ENCODE measurements at places on chromosomes 4 and X.

- no peak for DNase-seq
Measured at GRCh38 chrX:82627568-82627967, 880.5 kb upstream of the POU3F4 start.

- no peak for DNase-seq
Measured at GRCh38 chrX:137999552-137999951, 433.6 kb downstream of the ZIC3 start.

DNA sequence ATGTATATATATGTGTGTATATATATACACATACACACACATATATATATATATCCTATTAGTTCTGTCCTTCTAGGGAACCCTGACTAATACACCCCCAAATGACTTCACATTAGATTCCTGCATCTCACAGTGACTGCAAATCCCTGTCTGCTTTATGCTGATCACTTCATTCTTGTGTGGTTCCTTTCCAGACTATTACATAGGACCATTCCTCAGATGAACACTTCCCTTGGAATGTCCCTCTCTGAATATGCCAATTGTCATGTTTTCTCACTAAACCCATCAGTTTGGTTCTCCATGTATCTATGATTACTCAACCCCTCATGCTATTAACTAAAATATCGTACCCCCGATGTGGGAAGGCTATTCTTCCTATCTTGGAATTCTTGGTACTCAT, 605.2 kb upstream of the NR3C2 start:
- DNase-seq = no peak

DNA sequence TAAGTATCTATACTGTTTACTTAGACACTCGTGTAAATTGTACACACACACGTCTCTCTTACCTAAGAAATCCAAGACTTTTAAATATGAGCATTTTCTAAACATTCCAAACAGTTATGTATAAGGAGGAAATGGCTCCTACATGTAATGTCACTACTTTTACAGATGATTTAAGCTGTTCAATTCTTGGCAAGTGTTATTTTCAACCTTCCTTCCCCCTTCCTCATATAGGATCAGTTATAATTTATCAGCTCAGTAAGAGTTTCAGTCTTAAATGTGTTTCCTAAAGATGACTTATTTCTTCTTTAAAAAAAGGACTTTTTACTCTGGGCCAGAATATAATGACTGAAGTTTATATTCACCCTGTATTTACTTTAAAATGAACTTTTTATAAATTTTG, 601.1 kb downstream of the ANKRD50 start:
- DNase-seq = no peak

GRCh38 chr4:52202931-52203330, 151.8 kb downstream of the SPATA18 start:
- no peak for DNase-seq

DNA sequence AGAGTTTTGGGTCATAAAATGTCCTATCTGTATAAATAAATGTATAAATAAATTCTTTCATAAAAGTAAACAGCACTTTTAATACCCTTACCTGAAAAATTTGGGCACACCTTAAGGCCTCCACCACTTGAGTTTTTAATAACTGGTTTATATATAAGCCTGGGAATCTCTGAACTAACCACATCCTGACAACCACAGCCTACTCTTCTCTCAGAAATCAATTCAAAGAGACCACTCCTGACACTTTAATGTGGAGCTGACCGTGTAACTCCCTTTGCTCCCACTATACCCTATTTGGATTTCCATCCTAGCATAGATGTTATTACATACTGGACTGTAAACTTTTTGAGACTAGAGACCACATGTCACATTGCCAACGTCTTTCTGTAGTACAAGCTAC, 3.5 kb downstream of the FBXL5 start:
- DNase-seq = no peak

GRCh38 chr4:112183252-112183651, 38.0 kb downstream of the FAM241A start:
- no peak for DNase-seq

DNA sequence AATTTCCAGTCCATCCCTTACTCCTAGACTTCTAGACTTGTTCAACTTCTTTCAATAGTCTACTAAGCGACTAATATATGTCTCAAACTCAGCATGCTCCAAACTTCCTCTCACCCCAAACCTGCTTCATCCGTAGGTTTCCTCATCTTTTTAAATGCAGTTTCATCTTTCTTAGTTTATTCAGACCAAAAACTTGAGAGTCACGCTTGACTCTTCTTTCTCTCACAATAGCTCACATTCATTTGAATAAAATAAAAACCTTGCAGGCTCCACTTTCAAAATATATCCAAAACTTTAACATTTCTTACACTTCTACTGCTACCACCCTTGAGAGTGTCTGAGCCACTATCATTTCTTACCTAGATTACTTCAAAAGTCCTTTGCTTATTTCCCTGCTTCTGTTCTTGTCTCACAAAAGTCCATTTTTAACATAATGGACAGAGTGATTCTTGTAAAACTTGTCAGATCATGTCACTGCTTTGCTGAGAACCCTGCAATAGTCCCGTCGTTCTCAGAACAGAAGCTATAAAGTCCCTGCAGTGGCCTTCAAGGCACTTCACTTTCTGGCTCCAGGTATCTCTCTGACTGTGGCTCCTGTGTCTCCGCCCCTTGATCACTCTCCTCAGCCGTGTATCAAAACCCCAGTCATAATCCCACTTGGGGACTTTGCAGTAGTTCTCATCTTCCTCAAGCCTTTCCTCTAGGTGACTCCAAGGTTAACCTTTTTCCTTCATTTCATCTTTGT, 167.6 kb downstream of the ARHGAP24 start:
- no peak for DNase-seq

GRCh38 chr4:21490682-21491081, 457.9 kb downstream of the KCNIP4 start:
- DNase-seq = no peak

- DNase-seq = no peak
Measured at GRCh38 chr4:149884529-149885181, 69.0 kb upstream of the IQCM start.

DNA sequence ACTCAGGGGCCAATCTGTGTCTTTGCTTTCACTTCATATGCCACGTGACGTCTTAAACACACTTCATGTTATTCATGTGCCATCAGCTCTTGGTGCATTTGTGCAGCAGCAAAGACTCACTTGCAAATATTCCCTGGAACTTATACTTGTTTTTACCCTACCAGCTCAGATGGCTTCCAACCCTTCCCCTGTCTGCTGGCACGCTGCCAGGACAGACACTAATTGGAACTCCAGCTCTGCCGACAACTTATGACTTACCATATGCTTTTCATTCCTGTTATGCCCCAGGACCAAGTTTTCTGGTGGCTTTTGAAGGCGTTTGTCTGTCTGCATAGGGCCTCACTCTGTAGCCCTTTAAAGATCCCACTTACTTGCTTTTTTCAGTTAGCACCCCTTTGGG, 261.7 kb upstream of the GNPDA2 start:
- no peak for DNase-seq

GRCh38 chr4:112181358-112182000, 36.2 kb downstream of the FAM241A start:
- DNase-seq = no peak

DNA sequence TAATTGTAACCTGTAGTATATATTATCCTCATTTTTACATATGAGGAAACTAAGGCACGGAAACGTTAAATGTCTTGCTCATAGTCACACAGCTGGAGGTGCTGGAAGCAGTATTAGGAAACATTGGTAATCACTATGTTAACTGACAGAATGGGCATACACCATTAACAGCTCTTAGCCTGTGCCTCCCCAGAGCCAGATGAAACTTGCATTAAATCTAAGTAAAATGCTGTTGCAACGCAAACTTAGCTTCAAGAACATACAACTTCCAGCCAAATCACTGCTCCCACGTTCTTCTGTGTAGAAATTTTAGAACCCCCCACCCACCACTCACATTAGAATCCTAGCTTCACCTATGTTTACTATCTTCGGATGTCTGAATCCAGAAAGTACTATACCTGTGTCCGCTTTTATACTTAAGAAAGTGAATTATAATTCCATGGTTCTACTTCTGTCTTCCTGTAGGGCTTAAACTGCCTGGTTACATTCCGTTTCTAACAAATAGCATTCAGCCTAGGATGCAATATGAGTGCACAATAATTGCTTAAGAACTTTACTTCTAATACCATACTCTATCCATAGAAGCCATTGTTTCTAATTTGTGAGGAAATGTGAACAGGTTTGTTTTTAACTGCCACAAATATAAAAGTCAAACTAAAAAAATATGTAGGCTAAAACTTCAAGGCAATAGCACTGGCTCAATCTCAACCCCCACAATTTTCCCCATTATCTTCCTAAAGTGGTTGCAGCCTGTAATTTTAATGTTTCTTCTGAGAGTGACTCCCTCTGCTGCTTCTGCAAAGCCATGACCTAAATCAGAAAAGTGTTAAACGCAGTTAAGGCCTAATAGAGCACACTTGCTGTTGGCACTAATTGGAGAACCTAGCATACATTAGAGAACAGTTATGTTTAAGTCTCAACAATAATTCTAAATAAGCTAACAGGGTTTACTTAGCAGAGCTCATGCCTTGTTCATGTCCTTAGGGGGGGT, 4.4 kb downstream of the UNC5C start:
- no peak for DNase-seq

- DNase-seq = no peak
Measured at GRCh38 chr4:70783096-70783495, 56.6 kb downstream of the GRSF1 start.

DNA sequence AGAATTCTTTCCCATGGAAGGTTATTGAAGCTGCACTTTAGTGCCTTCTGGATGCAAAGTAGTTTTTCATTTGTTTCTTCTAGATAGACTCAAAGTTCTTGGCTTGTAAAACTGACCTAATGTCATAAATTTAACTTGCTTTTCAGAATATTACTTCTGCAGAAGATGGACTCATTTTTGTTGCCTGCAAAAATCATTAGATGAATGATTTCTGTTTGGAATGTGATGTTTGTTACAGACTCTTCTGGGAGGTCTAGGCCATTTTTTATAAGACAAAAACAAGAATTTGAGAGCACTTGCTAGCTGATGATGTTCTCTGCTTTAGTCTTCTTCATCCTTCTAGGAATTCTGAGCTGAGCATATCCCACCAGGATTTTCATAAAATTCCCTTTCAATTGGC, 308.6 kb upstream of the GIMD1 start:
- DNase-seq = peak; percentile 51

DNA sequence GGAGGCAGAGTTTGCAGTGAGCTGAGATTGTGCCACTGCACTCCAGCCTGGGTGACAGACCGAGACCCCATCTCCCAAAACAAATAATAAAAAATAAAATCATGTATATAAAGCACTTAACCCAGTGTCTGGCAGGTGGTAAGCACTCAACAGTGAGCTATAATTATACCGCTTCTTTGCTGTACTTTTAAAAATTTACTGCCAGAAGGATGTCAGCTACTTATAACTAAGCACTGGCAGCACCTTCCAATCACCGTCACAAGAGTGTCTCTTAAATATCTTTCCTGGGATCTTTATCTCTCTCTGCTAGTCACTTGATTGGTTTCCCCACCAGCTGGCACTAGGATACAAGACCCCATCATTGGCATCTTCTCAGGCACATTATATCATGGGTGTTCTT, 53.9 kb upstream of the DAPP1 start:
- DNase-seq = no peak

GRCh38 chr4:128227991-128228571, 59.5 kb downstream of the PGRMC2 start:
- no peak for DNase-seq

- DNase-seq = no peak
Measured at GRCh38 chr4:150080337-150080736, 2.1 kb downstream of the DCLK2 start.

- no peak for DNase-seq
Measured at GRCh38 chr4:16739997-16740624, 158.3 kb downstream of the LDB2 start.

- peak; percentile 46 for DNase-seq
Measured at GRCh38 chrX:40468033-40468846, 112.5 kb upstream of the ATP6AP2 start.

- no peak for DNase-seq
Measured at GRCh38 chr4:162727232-162727631, 439.5 kb downstream of the NAF1 start.

DNA sequence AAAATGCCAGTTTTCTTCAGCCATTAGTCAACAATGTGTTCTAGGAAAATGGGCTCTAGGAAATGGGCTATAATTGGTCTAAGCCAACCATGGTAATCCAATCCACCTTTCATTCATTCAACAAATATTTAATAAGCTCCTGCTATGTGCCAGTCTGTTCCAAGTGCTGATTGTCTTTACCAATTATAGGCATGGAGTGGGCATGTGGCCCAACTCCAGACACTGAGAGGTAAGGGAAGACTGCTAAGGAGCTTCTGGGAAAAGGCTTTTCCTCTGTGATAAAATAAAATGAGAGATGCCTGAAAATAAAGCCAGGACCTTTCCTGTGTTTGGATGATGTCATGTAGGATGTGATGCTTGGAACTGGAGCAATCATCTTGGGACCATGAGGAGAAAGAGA, 43.3 kb downstream of the HOPX start:
- DNase-seq = no peak

DNA sequence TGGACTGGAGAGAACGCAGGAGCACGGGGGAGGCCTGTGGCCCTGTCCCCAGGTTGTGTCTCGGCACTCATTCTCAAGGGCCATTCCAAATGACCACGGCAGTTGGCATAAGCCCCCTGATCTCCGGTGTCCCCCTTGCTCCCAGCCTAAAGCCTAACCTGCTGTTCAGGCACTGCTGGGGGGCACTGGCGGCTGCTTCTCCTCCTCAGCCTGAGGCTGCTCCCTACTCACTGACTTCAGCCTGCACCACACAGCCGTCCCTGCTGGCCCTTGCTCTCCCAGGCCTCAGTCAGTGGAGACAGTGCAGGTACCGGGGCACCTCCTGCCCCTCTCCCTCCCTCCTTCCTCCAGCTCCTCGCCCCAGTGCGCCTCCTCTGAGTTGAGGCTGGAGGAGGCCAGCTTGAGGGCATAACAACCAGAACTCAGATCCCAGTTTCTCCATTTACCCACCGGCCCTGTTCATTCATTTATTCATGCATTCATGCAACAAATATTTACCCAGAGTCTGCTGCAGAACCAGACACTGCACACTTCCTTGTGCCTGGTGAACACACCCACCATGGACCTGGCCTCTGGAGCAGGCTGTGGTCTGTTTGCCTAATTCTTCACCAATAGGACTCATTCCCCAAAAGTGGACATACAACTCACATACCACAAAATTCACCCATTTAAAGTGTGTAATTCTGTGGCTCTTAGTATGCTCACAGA, 65.0 kb downstream of the CPZ start:
- DNase-seq = no peak

DNA sequence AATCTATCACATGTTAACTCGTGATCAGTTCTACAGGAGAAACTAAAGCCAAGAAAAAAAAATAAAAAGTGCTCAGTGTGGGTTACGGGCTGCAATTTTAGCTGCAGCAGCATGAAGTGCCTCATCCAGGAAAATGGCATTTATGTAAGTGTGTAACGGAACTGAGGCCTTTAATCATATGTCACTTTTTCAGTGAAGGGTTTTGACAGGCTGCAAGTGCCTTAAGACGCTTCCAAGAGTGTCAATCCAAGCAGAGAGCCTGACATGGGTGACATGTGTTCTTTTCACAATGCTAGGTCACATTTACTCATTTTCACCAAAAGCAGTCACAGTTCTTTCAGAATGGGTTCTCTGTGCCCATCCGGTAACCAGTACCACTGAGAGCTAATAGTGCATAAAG, 604.6 kb downstream of the RAB28 start:
- DNase-seq = no peak

- DNase-seq = no peak
Measured at GRCh38 chr4:140336730-140337129, 36.7 kb upstream of the SCOC start.

GRCh38 chr4:164136180-164136616, 617.7 kb upstream of the SMIM31 start:
- DNase-seq = no peak
